ENCODE measurements at places on chromosomes 16 and 17. TPM values are rescaled to one million over a fixed set of nuclear protein-coding genes. Genes with fewer than 3 reads are reported as not detected.
A peak's percentile ranks its signal among the peaks of the same experiment; 100 is the strongest.

GRCh38 chr16:20243731-20244281, 83.5 kb downstream of the GP2 start:
- no peaks in the 10 kb centered on the region for H3K36me3 ChIP-seq
- DNase-seq = no peak
- no peak overlapping the region for H3K4me3 ChIP-seq

The SEZ6 gene
- total RNA-seq = not detected

- no peaks in the 10 kb centered on the region for H3K36me3 ChIP-seq
- H3K27ac ChIP-seq = no peak overlapping the region
- no peaks in the 10 kb centered on the region for H3K4me1 ChIP-seq
- no peak for DNase-seq
Observed at GRCh38 chr16:83100679-83101078, 473.9 kb downstream of the CDH13 start.

The SMIM5 gene
- not detected for total RNA-seq

GRCh38 chr16:27314986-27315332, 1.2 kb downstream of the IL4R start:
- peak overlapping the region; percentile 86 for H3K4me3 ChIP-seq
- peaks cover 6% of the 10 kb centered on the region for H3K36me3 ChIP-seq
- H3K27me3 ChIP-seq = no peaks in the 10 kb centered on the region

The SPATA2L gene
- total RNA-seq = 7.4 TPM

DNA sequence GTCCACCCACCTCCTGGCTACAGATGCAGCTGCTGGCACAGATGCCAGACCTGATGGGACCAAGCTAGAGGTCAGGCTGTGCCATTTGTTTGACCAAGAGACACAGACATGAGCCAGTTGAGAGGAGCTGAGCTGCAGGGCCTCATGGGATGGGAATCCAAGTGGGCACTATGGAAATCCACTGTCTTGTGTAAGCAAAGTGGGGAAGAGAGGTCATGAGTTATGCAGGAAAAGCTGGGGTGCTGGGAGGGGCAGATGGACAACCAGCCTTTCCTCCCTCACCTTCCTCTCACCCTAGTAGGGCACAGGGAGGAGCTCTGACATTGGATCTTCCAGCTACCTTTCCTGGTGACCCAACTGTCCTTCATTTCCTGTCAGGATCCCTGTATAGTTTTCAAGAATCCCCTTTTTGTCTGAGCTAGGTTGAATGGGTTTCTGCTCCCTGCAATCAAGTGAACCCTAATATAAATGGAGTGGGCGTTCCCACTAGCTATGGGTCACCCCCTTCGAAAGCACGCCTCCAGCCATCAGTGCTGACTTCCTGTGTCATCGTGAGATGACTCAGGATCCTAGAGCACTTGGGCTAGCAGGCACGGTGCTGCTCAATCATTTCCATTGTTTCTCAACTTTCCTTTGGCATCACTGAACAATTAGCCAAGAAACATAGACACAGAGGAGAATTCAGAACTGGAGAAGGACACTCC, 13.6 kb downstream of the ATPAF2 start:
- H3K4me1 ChIP-seq = no peaks in the 10 kb centered on the region
- DNase-seq = peak; percentile 19
- H3K27ac ChIP-seq = no peak overlapping the region

GRCh38 chr17:5126719-5127488, 11.1 kb downstream of the USP6 start:
- no peak overlapping the region for H3K27ac ChIP-seq
- H3K27me3 ChIP-seq = peaks cover 13% of the 10 kb centered on the region
- no peaks in the 10 kb centered on the region for H3K4me1 ChIP-seq
- H3K4me3 ChIP-seq = no peak overlapping the region

DNA sequence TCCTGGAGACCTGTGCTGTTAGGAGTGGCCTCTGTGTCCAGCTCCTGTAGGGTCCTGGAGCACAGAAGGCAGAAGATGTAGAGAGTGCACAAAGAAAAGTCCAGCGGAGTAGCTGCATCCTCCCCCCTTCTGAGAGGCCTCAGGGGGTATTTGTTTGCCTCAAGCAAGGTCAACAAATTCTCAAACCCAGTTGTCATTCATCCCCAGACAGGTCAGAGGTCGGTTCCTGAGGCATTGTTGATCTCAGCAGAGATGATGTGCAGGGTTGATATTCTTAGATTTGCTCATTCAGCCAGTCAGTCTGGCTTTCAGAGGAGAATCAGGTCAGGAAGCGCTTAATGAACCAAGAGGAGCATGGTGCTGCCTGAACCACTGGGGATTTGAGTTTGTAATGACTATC, 8.3 kb upstream of the RBFOX1 start:
- H3K4me1 ChIP-seq = no peaks in the 10 kb centered on the region
- no peak overlapping the region for H3K27ac ChIP-seq
- no peaks in the 10 kb centered on the region for H3K36me3 ChIP-seq
- H3K27me3 ChIP-seq = no peaks in the 10 kb centered on the region

The TLCD1 gene
- 1.8 TPM for total RNA-seq

- H3K36me3 ChIP-seq = no peaks in the 10 kb centered on the region
- peaks cover 21% of the 10 kb centered on the region for H3K4me1 ChIP-seq
- peak overlapping the region; percentile 91 for H3K27ac ChIP-seq
- peak overlapping the region; percentile 43 for H3K4me3 ChIP-seq
Observed at GRCh38 chr17:31558748-31559583, 167.5 kb downstream of the RAB11FIP4 start.

DNA sequence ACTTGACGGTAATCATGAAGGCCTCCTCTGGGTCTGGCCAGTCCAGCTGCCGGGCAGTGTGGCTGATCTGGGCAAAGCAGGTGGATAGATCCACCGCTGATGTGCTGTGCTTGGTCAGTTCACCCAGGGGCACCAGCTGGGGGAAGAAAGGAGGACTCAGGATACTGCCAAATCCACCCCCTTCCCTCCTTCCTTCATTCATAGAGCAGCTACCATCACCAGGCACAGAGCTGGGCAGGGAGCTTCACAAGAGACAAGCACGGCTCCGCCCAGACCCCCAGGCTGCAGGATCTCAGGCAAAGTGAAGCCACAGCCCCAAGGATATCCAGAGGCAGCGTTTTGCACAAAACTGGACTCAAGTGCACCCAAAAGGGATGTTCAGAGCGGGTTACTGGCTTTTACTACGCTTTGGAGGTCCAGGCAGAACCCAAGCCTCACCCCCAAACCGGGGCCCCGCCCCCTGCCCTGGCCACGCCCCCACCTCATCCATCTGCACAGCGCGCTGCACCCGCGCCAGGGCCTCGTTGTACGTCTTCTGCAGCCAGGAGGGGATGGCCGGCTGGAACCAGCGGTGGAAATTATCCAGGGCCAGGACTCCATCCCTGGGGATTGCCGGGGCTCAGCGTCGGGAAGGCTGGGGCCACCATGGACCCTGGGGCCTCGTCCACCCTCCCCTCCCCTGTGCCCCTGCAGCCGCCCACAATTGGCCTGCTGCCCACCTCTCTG, 9.1 kb downstream of the UNC13D start:
- no peaks in the 10 kb centered on the region for H3K4me1 ChIP-seq
- DNase-seq = no peak
- H3K4me3 ChIP-seq = no peak overlapping the region
- no peak overlapping the region for H3K27ac ChIP-seq
- no peaks in the 10 kb centered on the region for H3K36me3 ChIP-seq
- no peaks in the 10 kb centered on the region for H3K27me3 ChIP-seq

DNA sequence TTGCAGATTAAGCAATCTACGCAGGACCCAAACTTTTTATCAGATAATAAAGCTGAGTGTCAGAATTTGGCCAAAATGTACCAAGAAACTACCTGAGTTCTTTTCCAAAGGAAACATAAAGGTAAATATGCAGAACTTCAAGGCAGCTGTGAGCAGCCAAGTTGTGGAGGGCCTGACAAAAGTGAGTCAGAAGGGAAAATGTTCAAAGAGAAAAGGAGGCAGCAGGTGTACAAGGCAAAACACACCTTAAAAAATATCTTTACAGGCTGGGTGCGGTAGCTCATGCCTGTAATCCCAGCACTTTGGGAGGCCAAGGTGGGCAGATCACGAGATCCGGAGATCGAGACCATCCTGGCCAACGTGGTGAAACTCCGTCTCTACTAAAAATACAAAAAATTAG, 7.0 kb upstream of the KANSL1 start:
- no peak overlapping the region for H3K27ac ChIP-seq
- DNase-seq = no peak
- no peaks in the 10 kb centered on the region for H3K27me3 ChIP-seq

The NPIPB9 gene
- 1.7 TPM for total RNA-seq

The KRTAP2-3 gene
- total RNA-seq = not detected

DNA sequence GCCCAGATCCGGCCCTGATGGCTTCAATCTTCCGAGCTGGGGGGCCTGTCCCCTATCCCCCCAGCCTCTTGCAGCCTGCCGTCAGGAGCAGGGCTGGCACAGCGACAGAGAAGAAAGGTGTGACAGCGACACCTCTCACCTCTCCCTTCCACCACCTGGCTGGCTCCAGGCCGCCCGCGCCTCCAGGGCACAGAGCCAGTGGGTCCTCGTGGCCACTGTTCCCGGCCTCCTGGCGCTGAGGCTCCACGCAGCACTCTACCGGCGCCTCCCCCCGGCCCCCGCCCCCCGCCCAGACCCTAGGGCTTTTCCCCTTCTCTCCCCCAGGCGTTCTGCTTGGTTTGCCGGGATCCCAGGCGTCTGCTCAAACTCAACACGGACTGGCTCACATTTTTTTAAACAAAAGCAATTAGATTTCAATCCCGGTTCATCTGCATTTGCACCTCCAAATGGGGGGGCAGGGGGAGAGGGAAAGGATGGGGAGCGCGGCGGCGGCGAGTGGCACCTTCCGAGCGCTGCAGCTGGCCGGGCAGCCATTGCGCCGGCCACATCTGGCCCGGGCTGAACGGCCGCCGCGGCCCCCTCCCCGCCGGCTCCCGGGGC, 12.8 kb upstream of the CBX8 start:
- peaks cover 5% of the 10 kb centered on the region for H3K4me1 ChIP-seq
- no peak for DNase-seq
- peaks cover 74% of the 10 kb centered on the region for H3K27me3 ChIP-seq
- H3K27ac ChIP-seq = no peak overlapping the region
- H3K4me3 ChIP-seq = no peak overlapping the region
- no peaks in the 10 kb centered on the region for H3K36me3 ChIP-seq

GRCh38 chr16:64151990-64152767, 969.7 kb downstream of the CDH11 start:
- no peak for DNase-seq
- no peak overlapping the region for H3K4me3 ChIP-seq
- H3K27me3 ChIP-seq = no peaks in the 10 kb centered on the region

DNA sequence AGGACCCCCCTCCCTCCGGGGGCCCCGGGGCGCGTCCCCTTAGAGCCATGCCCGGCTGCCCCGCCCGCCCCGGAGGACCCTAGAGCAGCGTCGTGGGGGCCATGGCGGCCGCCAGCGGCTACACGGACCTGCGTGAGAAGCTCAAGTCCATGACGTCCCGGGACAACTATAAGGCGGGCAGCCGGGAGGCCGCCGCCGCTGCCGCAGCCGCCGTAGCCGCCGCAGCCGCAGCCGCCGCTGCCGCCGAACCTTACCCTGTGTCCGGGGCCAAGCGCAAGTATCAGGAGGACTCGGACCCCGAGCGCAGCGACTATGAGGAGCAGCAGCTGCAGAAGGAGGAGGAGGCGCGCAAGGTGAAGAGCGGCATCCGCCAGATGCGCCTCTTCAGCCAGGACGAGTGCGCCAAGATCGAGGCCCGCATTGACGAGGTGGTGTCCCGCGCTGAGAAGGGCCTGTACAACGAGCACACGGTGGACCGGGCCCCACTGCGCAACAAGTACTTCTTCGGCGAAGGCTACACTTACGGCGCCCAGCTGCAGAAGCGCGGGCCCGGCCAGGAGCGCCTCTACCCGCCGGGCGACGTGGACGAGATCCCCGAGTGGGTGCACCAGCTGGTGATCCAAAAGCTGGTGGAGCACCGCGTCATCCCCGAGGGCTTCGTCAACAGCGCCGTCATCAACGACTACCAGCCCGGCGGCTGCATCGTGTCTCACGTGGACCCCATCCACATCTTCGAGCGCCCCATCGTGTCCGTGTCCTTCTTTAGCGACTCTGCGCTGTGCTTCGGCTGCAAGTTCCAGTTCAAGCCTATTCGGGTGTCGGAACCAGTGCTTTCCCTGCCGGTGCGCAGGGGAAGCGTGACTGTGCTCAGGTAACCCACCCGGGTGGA, 759 bp downstream of the ALKBH5 start:
- peak; percentile 46 for DNase-seq
- H3K27me3 ChIP-seq = no peaks in the 10 kb centered on the region
- H3K36me3 ChIP-seq = no peaks in the 10 kb centered on the region
- peaks cover 48% of the 10 kb centered on the region for H3K4me1 ChIP-seq
- H3K4me3 ChIP-seq = peak overlapping the region; percentile 79

DNA sequence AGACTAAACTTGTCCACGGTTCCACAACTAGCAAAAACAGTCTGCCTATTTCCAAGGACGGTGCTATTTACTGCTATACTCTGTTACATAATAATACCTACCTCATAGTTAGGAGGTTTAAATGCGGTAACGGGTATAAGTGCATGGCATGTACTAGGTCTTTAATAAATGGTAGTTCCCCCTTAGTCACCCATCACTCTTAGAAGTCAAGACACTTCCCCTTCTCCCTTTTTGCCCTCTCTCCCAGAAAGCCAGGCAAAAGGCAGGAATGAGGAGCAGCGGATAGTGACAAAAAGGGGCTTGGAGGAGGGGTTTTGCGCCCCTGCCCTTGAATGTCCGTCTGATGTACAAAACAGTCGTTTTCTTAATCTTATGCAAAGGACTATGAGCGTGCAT, 1.1 kb upstream of the LSM12 start:
- H3K4me3 ChIP-seq = no peak overlapping the region
- no peaks in the 10 kb centered on the region for H3K27me3 ChIP-seq
- H3K4me1 ChIP-seq = peaks cover 30% of the 10 kb centered on the region
- no peak for DNase-seq
- H3K36me3 ChIP-seq = peaks cover 7% of the 10 kb centered on the region
- H3K27ac ChIP-seq = no peak overlapping the region

The RTN4RL1 gene
- not detected for total RNA-seq

- peaks cover 20% of the 10 kb centered on the region for H3K4me1 ChIP-seq
- H3K4me3 ChIP-seq = no peak within 1 kb of the TSS
- H3K27me3 ChIP-seq = no peaks in the 10 kb centered on the region
- H3K27ac ChIP-seq = no peak within 1 kb of the TSS
Observed at GRCh38 chr17:7929158-7930023, at the start of gene KCNAB3. TSS of gene KCNAB3 (minus strand) at chr17:7929856. CDS start at chr17:7929435, 421 bp downstream.

- no peak overlapping the region for H3K4me3 ChIP-seq
- peak; percentile 88 for DNase-seq
- H3K27ac ChIP-seq = peak overlapping the region; percentile 14
- H3K4me1 ChIP-seq = peaks cover 37% of the 10 kb centered on the region
Observed at GRCh38 chr17:42456223-42457106, 2.2 kb upstream of the ATP6V0A1 start.

The HIC1 gene
- 35.5 TPM for total RNA-seq

The LRRC3C gene
- total RNA-seq = not detected

The LCMT1 gene
- total RNA-seq = 36.2 TPM

DNA sequence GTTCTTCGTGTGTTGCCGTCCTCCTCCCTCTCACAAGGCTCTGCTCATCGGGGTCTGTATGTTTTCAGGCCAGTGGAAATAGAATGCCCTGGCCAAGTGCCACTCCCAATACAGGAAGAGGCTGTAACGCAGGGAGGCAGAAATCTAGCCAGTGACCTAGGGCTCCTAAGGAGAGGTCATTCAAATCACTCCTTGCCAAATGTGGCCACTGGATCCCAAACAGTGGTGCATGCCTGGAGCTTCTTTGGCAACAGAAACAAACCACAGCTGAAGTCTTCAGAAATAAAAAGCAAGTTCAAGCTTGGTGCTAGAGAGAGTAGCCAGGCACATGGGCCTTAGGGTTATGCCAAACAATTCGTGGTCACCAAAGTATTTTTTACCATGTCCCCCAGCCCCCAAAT, 66.1 kb downstream of the SMG6 start:
- no peaks in the 10 kb centered on the region for H3K36me3 ChIP-seq
- H3K27ac ChIP-seq = peak overlapping the region; percentile 53
- DNase-seq = peak; percentile 71
- H3K4me3 ChIP-seq = no peak overlapping the region
